OCI-M1 (cell line): ENCODE measurements at places on chromosomes 13 and 19.

- DNase-seq, result peak; percentile 36
Observed at GRCh38 chr13:43057653-43058317, 34.4 kb downstream of the DNAJC15 start.

GRCh38 chr13:52130641-52131040, 1.8 kb upstream of the NEK5 start:
- DNase-seq, result no peak

GRCh38 chr13:48500652-48501197, 32.2 kb downstream of the RCBTB2 start:
- peak; percentile 68 for DNase-seq

DNA sequence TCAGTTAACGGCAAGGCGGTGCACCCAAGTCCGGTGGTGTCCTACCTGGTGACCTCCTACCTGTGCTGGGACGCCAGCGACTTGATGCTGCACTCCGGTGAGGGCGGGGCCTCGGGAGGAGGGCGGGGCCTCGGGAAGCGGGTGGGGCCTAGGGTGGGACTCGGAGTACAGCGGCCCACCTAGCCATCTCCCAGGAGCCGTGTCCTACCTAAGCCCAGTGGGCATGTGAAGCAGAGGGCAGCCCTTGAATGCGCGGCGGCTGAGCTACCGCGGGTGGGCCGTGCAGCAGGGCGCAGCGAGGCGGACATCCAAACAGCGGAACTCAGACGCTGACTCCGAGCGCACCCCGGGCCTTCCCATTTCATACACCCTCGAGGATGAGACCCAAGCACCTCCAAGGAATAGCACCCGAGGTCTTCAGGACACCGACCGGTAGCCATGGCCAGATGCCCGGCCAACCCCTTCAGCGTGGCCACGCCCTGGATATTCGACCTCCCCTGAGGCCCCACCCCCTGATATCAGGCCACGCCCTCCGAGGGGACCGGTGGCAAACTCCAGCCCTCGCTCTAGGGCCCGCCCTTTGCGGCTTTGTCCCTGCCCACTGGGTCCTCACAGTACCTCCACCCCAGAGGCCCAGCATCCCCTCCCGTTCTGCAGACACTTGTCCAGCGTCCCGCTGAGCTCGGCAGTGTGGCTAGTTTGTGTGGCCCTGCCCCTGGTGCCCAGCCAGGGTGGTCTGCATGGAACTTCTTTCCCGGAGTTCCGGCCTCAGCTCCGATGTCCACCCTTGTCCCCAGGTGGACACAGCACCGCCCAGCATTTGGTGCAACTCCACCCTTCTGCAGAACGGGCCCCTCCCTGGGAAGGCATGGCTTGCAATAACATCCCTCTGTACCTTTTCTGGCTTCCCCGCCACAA, 5.4 kb downstream of the KLK1 start:
- DNase-seq, result peak; percentile 80

DNA sequence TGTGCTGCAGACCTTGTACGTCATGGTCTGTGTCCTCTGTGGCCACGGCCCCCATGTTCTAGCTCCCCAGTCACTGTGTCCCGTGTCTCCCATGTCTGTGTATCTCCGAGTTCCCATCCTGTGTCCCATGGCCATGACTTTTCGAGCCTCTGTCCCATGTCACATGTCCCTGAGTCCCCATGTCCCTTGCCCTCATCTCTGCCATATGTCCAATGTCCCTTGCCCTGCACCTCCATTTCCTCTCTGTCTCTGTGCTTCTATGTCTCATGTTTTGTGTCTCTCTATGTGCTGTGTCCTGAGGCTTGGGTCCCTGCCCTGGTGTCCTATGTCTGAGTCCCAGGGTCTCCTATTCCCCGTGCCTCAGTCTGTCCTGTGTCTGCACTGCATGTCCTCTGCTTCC, 2.0 kb downstream of the ATP4A start:
- no peak for DNase-seq
